ENCODE measurements at places on chromosomes 13 and 19.
A peak's percentile ranks its signal among the peaks of the same experiment; 100 is the strongest.

DNA sequence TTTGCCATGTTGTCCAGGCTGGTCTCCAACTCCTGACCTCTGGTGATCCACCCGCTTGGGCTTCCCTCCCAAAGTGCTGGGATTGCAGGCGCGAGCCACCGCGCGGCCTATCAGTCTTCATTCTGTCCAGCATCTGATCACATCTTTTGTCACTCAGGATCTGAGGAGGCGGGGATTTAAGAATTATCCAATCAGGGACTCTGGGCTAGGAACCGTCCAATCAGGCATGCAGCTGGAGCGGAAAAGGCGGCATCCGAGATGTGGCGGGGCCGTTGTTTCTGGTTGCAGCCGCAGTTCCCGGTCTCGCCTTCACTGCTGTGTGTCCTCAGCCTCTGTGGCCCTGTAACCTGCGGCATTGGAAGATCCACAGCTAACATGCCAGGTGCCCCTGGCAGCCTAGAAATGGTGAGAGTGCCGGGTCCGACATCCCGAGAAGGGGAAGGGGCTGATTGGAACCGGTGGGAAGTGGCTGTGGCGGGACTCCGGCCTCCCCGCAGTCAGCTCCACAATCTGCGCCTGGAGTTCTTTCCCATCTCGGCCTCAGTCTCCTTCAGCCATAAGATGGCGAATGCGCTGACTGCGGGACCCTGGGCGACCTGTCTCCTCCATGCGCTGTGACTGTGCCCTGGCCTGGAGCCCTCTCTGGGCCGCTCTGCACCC lies at the start of gene ZNF729:
TSS of gene ZNF729 (plus strand) at position 291 of the 660 bp plus-strand sequence. CDS start at position 376, 85 bp downstream.
- DNase-seq: no peak

DNA sequence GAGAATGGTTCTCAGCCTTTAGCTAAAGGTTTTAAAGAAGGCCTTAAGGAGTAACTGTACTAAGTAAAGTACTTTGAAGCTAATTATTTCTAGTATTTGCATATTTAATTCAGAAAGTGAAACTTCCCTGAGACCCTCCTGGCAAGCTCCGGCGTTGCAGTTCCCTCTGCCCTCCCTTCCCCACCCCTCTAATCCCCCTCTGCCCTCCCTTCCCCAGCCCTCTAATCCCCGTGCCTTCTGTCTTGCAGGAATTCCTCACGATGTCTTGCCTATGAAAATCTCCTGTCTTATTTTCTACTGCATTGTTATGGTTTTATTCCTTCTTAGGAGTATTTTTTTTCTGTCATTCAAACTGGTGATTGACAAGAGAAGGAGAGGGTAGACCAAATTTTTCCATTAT lies 236.9 kb downstream of the COL4A1 start:
- no peak for DNase-seq

DNA sequence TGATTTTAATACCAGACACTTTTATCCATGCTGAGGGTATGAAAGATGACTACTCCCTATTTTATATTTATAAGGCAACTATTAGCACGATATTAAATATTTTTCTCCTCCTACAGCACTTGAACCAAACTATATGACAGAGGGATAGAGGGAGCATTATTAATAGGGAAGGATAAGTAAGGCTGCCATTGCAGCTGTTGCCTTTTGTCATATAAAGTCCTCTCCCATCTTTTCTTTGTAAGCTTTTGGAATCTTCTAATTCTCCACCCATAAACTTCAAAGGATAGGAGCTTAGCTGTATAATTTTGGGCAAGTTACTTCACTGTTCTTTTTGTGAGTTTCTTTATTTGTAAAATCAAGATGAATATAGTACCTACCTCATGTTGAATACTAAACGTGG lies 95.4 kb downstream of the ZMYM2 start:
- DNase-seq: no peak

DNA sequence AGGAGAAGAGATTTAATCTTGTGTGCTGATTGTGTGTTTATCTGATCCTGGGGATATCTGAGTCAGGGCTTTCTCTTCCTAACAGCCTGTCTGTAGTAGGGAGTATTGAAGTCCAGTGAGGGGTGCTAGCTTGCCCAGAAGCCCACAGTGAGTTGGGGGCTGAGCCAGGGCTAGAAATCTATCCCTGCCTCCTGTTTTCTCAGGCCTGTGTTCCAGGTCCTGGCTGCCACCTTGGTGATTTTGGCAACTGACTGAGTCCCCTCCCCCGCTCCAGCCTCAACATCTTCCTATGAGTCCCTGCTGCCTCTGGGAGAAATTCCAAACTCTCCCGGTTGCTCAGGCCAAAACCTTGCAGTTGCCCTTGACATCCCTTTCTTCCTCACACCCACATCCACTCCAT lies 7.7 kb upstream of the NOVA2 start:
- no peak for DNase-seq

- DNase-seq: no peak
Observed at GRCh38 chr13:46317120-46317519, 69.9 kb downstream of the RUBCNL start.

DNA sequence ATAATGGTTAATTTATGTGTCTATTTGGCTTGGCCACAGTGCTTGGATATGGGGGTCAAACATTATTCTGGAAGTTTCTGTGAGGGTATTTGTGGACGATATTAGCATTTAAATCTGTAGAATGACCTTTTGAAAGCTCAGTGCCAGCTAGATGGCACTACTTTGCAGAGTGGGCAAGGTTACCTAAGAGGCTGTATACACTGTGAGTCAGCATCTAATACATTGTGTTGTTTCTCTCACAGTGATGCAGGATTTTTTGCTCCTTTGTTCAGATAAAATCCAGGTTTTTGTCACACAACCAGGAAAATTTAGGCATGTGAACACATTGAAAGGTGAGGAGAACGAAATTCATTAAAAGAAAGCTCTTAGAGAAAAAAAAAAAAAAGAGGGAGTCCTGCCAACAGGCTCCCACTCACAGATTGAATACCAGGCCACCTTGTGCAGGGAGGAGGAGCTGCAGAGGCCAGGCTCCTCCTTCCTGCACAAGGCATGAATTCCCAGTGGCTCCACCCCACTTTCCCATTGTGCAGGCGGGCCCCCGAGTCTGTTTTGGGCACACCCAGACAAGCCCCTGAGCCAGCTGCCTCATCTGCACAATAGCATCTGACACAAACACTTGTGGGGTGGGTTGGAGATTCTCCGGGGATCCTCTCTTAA lies 551.0 kb upstream of the ATXN8OS start:
- no peak for DNase-seq

GRCh38 chr13:114144606-114145244 lies 12.3 kb upstream of the RASA3 start:
- no peak for DNase-seq

DNA sequence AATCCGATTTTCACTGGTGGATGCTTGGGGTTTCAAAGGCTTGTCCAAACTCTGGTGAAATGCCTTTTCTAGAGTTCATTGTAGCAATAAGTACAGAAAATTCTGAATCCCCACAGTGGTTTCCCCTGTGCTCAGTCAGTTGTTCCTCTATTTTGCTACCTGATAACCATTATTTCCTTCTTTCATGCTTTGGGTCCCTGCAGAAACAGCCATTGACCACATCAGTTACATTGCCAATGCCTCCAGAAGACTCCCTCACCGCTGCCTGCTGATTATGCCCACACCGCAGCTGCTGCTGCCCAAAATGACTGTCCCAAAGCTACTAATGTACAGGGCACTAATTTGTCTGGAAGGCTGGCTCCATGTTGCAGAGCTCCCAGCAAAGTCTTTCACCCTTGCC lies 517.3 kb downstream of the KLF12 start:
- no peak for DNase-seq

- no peak for DNase-seq
Observed at GRCh38 chr13:59337070-59337469, 826.7 kb downstream of the DIAPH3 start.

- DNase-seq: no peak
Observed at GRCh38 chr13:36822785-36823184, 3.8 kb downstream of the RFXAP start.

GRCh38 chr13:112715210-112715609 lies 25.4 kb downstream of the ATP11A start:
- no peak for DNase-seq

DNA sequence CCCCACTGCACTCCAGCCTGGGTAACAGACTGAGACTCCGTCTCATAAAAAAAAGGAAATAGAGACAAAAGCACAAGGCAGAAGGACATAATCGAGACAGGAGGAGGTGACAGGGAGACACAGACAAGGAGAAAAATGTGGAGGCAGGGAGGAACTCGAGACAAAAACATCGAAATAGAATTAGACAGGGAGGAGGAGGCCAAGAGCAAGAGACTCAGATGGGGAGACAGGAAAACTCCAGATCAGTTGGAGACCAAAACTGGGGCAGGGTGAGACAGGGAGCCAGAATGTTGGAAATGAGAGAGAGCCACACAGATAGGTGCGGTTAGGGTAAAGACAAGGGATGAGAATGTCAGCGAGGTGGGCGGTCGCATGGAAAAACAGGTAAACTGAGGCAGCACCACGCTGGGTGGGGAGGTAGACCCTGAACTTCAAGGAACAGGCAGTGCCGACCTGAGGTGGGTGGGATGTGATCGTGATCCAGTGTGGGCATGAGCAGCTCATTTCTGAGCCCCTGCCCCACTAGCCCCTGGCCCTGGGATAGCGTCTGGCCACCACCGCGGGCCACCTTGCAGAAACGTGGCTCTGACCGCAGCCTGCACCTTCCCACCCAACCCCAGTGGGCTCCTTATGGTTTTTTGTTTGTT lies 15.2 kb downstream of the CYTH2 start:
- no peak for DNase-seq

DNA sequence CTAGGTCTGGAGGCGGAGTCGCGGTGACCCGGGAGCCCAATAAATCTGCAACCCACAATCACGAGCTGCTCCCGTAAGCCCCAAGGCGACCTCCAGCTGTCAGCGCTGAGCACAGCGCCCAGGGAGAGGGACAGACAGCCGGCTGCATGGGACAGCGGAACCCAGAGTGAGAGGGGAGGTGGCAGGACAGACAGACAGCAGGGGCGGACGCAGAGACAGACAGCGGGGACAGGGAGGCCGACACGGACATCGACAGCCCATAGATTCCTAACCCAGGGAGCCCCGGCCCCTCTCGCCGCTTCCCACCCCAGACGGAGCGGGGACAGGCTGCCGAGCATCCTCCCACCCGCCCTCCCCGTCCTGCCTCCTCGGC lies at the start of gene SLC5A5:
TSS of gene SLC5A5 (plus strand) at position 68 of the 373 bp plus-strand sequence. CDS start 375 bp downstream, outside the sequence.
- DNase-seq: no peak

- peak; percentile 42 for DNase-seq
Observed at GRCh38 chr19:913080-913748, at the start of gene R3HDM4. Gene R3HDM4, minus strand, starts transcription at chr19:913219. Its CDS starts 62 bp downstream, at chr19:913157.

DNA sequence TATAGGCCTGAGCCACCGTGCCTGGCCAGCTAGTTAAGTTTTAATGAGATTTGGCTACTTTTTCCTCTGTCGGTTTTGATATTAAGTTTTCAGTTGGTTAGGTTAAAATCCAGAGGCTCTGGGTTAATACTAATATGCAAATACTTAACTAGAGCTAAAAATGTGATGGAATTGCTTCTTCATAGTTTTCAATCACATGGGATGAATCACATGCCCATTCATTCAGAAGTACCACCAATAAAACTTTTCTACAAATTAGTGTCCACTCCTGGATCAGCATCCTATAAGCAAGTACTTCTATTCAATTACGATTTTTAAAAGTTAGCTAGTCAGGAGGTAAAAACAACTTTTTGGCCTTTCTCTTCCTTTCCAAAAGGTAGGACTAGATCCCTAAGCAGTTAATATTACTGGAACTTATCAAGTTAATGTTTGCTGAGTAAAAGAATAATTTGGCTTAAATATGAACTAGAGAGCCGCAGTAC lies 4.3 kb downstream of the SLC25A30 start:
- no peak for DNase-seq

DNA sequence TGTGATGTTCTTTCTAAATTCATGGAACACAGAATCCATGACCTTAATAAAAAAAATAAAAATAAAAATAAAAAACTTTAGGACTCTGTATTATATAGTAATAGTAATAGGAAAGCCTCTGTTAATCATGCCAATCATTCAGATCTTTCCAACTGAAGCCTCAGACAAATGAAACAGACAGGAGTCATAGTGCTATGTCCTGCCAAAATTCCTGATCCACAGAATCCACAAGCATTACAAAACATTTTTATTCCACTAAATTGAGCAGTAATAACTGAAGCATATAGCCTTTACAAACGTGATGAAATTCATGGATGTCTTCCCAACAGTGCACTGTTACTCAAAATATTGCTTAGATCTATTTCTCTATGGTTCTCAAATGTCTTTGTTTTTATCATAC lies 820.6 kb upstream of the PCDH9 start:
- DNase-seq: no peak

GRCh38 chr13:20128459-20128931 lies 32.4 kb downstream of the GJA3 start:
- peak; percentile 58 for DNase-seq

GRCh38 chr19:3658870-3659745 lies 32.5 kb upstream of the CACTIN start:
- no peak for DNase-seq

GRCh38 chr19:18741124-18742121 lies 49.7 kb downstream of the COMP start:
- DNase-seq: no peak

DNA sequence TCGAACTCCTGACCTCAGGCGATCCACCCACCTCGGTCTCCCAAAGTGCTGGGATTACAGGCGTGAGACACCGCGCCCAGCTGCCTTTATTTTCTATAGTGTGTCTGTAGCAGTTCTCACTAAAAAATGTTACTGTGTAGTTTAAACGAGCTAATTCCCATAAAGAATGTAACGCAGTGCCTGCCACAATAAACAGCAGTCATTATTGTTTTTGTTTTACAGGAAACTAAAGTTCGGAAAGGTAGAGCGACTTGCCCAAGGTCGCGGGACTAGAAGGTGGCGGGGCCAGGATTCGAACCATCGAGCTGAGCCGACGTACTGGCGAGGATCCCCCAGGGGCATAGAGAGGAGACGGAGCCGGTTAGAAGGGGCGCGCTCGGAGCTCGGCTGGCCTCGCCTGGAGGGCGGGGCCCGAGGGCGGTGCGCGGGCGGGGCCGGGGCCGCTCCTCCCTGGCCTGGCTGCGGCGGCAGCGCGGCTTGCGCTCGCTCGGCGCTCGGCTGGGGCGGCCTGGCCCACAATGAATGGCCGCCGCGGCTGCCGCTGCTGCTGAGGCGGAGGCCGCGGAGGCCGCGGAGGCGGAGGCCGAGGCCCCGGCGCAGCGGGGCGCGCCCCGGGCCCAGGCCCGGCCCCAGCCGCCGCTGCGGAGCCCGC lies at the start of gene NACC1:
TSS of gene NACC1 (plus strand) at position 493 of the 652 bp plus-strand sequence. CDS start 16,944 bp downstream, outside the sequence.
- peak; percentile 94 for DNase-seq

DNA sequence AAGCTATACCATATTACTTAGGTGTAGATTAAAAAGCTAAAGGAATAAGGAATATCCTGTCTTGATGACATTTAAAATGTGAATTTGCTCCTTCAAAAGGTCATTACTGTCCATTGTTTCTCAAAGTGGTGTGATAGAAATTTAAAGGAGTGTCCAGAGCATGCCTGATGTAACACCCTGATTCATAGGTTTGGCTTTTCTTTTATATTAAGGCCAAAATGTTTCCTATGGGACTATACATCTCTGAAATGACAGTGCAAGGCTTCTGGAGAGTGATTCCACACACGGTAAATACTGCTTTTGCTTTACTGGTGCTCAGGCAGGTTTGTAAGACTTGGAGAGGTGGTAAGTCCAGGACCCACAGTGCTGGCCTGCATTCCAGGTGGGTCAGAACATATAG lies 289.9 kb downstream of the RFC3 start:
- DNase-seq: no peak

Data from SW480 (cell line).